Bronchus fibroblast of lung (primary cell): ENCODE measurements at places on chromosomes 16 and 17. TPM values are rescaled to one million over a fixed set of nuclear protein-coding genes. Genes with fewer than 3 reads are reported as not detected.

KRT39 gene
- total RNA-seq = not detected in 2 replicates

RGS11 gene
- total RNA-seq = 0.17 and 0.30 TPM in 2 replicates

MEFV gene
- not detected in 2 replicates for total RNA-seq

VMO1 gene
- 0.50 TPM in 1 of 2 replicates, not detected in the other for total RNA-seq

STAT5B gene
- total RNA-seq = 12.5 and 14.1 TPM in 2 replicates

ADAMTS18 gene
- total RNA-seq = not detected in 2 replicates

CBX8 gene
- 4.3 and 4.5 TPM in 2 replicates for total RNA-seq

KCNG4 gene
- not detected in 2 replicates for total RNA-seq

GJC1 gene
- total RNA-seq = 15.5 and 18.3 TPM in 2 replicates

PRSS8 gene
- total RNA-seq = 0.30 and 1.0 TPM in 2 replicates

PMM2 gene
- 20.5 and 26.2 TPM in 2 replicates for total RNA-seq

OR3A3 gene
- not detected in 2 replicates for total RNA-seq

MYADML2 gene
- total RNA-seq = not detected in 2 replicates

C17orf113 gene
- 0.17 and 0.30 TPM in 2 replicates for total RNA-seq

UMOD gene
- total RNA-seq = not detected in 2 replicates

CCDC154 gene
- total RNA-seq = under 0.01 TPM in 1 of 2 replicates, not detected in the other

NEUROD2 gene
- total RNA-seq = not detected in 2 replicates

ATP2A1 gene
- total RNA-seq = 0.15 and 0.17 TPM in 2 replicates

FTO gene
- 69.1 and 80.0 TPM in 2 replicates for total RNA-seq

DNAH9 gene
- not detected in 2 replicates for total RNA-seq

AGRP gene
- not detected in 2 replicates for total RNA-seq

STAC2 gene
- 0.15 TPM in 1 of 2 replicates, not detected in the other for total RNA-seq

ITGA2B gene
- total RNA-seq = 0.15 and 0.17 TPM in 2 replicates

SEC14L5 gene
- total RNA-seq = 0.17 TPM in 1 of 2 replicates, not detected in the other

LRRC37A3 gene
- total RNA-seq = 0.89 and 1.2 TPM in 2 replicates

SPN gene
- total RNA-seq = not detected in 2 replicates

NPTX1 gene
- 1.6 and 2.2 TPM in 2 replicates for total RNA-seq

PRAC1 gene
- total RNA-seq = not detected in 2 replicates

PSME3IP1 gene
- total RNA-seq = 60.4 and 88.8 TPM in 2 replicates

PRR35 gene
- not detected in 2 replicates for total RNA-seq

SBK1 gene
- total RNA-seq = under 0.01 TPM in 2 replicates

RNF112 gene
- 2.7 and 2.9 TPM in 2 replicates for total RNA-seq
